ENCODE measurements at places on chromosomes 5 and 9.

GRCh38 chr5:137730336-137730735 lies 5.6 kb downstream of the KLHL3 start:
- DNase-seq: no peak

GRCh38 chr5:122967625-122968024 lies 68.9 kb downstream of the PPIC start:
- DNase-seq: no peak

- no peak for DNase-seq
These were observed 73.3 kb downstream of the ABCA1 start for GRCh38 chr9:104854613-104855012.

GRCh38 chr9:14686168-14686567 lies 7.1 kb downstream of the ZDHHC21 start:
- no peak for DNase-seq

DNA sequence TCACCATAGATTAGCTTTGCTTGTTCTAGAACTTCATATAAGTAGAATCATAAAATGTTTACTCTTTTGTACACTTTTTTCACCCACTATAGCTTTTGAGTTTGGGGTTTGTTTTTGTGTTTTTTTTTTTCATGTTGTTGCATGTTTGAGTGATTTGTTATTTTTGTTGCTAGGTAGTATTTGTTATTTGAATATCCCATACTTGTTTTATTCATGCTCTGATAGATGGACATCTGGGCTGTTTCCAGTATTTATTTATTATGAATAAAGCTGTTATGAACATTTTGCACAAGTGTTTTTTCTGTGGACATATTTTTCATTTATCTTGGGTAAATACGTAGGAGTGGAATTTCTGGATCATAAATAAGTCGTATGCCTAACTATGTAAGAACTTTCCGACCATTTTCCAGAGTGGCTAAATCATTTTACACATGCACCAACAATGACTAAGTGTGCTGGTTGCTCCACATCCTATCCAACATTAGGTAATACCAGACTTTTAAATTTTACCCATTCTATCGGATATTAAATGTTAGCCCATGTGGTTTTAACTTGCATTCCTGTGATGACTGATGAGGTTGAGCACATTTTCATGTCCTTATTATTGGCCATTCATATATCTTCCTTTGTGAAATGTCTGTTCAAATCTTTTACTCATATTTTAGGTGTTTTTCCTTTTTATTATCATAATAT lies 69.1 kb upstream of the NR4A3 start:
- DNase-seq: no peak

GRCh38 chr5:43561356-43561755 lies 4.5 kb upstream of the PAIP1 start:
- DNase-seq: no peak

DNA sequence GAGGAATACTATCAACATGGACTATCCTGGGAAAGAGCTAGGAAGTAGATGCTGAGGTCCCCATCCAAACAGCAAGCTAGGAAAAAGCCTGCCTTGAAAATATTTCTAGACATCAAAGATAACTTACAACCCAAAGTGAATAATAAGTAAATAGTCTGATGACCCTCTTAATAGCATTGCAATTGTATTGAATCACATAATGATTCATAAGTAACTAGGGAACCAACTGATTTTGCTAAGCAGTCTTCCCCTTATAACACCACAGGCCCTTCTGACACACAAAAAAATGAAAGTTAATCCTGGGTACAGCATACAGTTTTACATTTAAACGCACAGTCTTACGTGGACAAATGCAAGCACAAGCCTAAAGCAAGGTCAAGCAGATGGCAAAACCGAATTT lies 199.3 kb downstream of the RFK start:
- DNase-seq: no peak

DNA sequence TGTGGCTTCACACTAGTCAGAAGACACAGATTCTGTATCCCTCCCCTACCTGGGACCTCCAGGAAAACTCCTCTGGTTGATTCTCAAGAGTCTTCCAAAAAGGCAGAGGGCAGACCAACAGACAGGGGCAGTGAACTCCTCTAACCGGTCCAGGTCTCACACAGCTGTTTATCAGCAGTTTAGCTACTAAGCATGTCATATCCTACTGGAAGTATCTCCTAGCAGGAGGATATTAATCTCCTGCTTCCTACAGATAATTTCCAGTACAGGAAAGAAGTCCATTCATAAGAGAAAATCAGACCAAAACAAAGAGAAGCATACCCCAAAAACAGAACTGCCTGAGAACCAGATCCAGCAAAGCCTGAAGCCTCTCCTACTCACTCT lies 64.3 kb downstream of the DTWD2 start:
- DNase-seq: no peak

DNA sequence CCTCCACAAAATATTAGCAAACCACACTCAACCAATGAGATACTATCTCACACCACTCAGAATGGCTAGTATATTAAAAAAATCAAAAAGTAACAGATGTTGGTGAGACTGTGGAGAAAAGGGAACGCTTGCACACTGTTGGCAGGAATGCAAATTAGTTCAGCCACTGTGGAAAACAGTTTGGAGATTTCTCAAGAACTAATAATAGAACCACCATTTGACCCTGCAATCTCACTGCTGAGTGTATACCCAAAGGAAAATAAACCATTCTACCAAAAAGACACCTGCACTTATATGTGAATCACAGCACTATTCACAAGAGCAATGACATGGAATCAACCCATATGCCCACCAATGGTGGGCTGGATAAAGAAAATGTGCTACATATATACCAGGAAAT lies 393.5 kb downstream of the PDE4D start:
- no peak for DNase-seq

DNA sequence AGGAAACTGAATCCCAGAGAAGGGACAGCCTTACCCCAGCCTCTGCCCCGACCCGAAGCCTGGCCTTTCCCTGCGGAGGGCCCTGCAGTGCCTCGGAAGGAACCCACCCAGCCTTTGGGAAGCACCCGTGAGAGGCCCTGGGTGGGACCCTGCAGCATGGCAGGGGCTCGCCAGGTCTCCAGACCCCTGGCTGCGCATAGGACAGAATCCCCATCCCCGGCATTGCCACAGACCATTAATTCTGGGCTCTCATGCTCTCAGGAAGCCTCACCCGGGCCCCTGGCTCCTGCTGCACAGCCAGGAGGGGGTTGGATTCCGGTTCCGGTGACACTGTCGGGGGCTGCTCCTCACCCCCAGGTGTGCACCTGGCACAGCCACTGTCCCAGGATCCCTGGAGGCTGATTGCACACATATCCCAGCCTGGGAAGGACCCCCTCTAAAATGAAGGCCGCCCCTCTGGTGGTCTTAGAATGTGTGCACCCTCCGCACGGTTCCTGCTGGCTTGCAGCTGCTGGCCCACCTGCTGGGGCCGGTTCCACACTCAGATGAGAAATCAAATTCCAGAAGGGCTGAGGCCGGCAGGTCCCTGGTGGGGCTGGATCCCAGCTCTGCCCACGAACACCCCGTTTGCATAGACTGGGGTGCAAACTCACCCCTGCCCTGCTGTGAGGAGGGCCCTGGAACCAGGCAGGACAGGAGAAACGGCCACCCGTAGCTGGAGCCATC lies 4.7 kb downstream of the EGFL7 start:
- no peak for DNase-seq

Measured in activated CD4-positive, CD25-positive, alpha-beta regulatory T cell treated with anti-CD3 and anti-CD28 coated beads, Interleukin-2, amount 50 U/mL, for 72 hours (primary cell).